ENCODE measurements at places on chromosomes 2 and 18. TPM values are rescaled to one million over a fixed set of nuclear protein-coding genes. Genes with fewer than 3 reads are reported as not detected.

GRCh38 chr2:112182581-112183034 lies 44.4 kb downstream of the FBLN7 start:
- peak; percentile 42 for DNase-seq

DNA sequence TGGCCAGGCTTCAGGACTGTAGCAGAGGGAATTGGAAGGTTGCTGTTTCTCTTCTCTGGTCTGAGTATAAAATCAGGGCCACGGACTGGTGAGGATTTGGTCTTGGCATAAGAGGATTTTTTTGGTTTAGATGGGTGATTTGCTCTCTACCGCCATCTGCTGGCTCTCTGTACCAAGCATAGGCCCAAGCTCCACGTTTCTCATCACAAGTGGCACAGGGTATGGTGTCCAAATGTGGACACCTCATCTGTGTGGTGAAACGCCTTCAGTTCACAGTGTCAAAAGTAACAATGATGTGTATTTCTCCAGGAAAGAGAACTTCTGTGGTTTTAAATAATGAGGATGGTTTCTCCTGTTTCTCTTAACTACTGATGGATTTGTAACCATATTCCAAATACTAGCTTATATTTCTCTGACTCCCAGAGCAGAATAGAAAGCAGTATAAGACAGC lies 115.1 kb downstream of the EML6 start:
- DNase-seq: peak; percentile 68

DNA sequence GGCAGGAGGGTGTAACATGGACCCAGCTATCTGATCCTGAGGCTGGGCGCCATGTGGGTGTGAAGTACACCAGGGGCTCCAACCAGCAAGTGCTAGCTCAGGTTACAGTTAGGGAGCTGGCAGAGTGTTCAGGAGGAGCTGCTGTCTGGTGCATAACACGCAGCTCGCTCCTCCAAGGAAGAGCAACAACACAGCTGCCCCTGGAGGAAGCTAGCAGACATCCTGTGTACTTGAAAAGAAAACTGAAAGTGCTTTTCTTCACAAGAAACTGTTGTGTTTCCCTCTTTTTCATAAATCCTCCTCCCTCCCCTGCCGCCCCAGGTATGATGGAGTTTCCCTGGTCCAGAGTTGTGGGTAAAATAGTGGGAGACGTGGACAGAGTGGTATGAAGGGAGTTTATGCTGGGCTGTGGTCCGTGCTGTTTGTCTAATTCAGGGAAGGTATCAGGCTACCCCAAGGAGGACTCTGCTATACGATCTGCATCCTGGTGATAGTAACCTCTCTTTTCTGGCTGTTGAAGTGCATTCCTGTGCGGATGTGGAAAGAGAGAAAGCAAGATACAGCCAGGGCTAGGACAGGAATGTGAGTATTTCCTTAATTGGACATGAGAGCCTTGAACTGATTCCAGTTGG lies 6.1 kb upstream of the LBH start:
- peak; percentile 36 for DNase-seq

- DNase-seq: peak; percentile 74
These were observed 3.0 kb upstream of the OTX1 start for GRCh38 chr2:63047321-63048279.

DNA sequence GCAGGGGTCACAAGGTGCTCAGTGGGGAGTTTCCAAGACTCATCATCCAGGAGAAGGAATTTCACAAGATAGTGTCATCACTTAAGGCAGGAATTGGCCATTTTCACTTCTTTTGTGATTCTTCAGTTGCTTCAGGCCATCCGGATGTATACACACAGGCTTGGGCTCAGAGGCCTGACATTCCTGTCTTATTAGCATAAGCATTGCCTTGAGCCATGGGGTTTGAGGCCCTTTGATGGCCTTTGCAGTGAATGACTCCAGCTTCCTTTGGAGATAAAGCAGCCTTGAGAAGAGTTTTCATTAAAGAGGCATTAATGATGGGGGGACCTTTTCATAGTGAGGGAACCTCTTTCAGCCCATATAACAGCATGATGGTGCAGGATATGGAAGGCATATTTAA lies 366.0 kb upstream of the CNTNAP5 start:
- no peak for DNase-seq

EVA1A gene
- 7.4 TPM for total RNA-seq

DNA sequence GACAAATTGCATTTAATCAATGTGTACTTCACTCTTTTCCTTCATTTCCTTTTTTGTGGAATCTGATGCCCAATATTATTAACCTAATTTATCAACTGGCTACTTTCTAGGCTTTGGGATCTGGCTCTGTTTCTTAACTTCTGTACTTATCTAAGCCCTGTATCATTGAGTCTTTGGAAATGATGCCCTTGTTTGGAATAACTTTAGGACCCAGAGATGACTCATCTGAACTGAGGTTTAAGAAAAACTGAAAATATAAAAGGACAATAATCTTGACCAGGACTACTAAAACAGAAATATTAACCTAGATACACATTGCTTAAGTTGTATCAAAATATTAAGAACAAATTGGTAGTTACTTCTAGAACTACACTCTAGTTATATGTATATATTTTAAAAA lies 600.8 kb downstream of the CPS1 start:
- DNase-seq: no peak
